ENCODE measurements at places on chromosomes 1 and 21. TPM values are rescaled to one million over a fixed set of nuclear protein-coding genes. Genes with fewer than 3 reads are reported as not detected.

Gene OR2T35
- polyA plus RNA-seq = not detected

Gene AGMAT
- 0.27 TPM for polyA plus RNA-seq

Gene SEMA4A
- polyA plus RNA-seq = 7.0 TPM

Gene ACOT11
- 5.9 TPM for polyA plus RNA-seq

Gene LCE1D
- polyA plus RNA-seq = not detected

Gene RGS7
- polyA plus RNA-seq = 0.04 TPM

Gene C1orf185
- not detected for polyA plus RNA-seq

Gene LIN28A
- polyA plus RNA-seq = not detected

Gene MMP23B
- polyA plus RNA-seq = 35.7 TPM

Gene PDIK1L
- polyA plus RNA-seq = 4.4 TPM

Gene OR2T29
- not detected for polyA plus RNA-seq

Gene SNRPE
- polyA plus RNA-seq = 90.4 TPM

Gene GOLT1A
- polyA plus RNA-seq = 9.1 TPM

Gene RGS1
- polyA plus RNA-seq = 96.8 TPM

Gene RGS13
- 0.72 TPM for polyA plus RNA-seq

Gene S100A7A
- not detected for polyA plus RNA-seq

Gene CD244
- 0.89 TPM for polyA plus RNA-seq

Gene OR2T33
- not detected for polyA plus RNA-seq

Gene IGSF8
- 28.1 TPM for polyA plus RNA-seq

Gene CADM3
- polyA plus RNA-seq = 27.0 TPM

Gene NID1
- polyA plus RNA-seq = 207 TPM

Gene ESPN
- 0.53 TPM for polyA plus RNA-seq
